ENCODE measurements at places on chromosomes 5 and 9.

- no peak for DNase-seq
These were observed 305.0 kb upstream of the MEF2C start for GRCh38 chr5:89187883-89188465.

- no peak for DNase-seq
These were observed 4.0 kb downstream of the GADD45G start for GRCh38 chr9:89608641-89609335.

DNA sequence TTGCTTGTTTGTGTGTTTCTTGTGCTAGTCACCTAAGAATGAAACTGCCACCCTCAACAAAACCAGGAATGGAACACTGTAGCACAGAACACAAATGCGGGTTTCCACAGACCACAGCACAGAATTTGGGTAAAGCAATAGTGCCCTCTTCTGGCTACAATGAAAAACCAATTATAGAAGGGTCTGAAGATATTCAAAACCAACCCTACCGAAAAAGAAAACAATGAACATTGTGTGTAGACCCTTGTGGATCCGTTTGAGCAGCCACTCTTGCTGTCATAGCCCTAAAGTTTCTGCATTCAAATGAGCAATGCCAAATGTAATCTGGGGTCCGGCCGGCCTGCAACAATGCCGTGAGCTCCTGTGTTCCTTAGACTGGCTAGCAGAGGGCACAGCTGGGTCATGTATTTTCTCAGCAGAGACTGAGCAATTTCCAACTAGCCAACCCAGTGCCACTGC is 8.3 kb upstream of the ENC1 start:
- no peak for DNase-seq

- no peak for DNase-seq
These were observed 31.4 kb upstream of the SPARC start for GRCh38 chr5:151718153-151718552.

- no peak for DNase-seq
These were observed 219.2 kb downstream of the AGTPBP1 start for GRCh38 chr9:85522459-85523092.
